ENCODE measurements at places on chromosomes 7 and 10.

DNA sequence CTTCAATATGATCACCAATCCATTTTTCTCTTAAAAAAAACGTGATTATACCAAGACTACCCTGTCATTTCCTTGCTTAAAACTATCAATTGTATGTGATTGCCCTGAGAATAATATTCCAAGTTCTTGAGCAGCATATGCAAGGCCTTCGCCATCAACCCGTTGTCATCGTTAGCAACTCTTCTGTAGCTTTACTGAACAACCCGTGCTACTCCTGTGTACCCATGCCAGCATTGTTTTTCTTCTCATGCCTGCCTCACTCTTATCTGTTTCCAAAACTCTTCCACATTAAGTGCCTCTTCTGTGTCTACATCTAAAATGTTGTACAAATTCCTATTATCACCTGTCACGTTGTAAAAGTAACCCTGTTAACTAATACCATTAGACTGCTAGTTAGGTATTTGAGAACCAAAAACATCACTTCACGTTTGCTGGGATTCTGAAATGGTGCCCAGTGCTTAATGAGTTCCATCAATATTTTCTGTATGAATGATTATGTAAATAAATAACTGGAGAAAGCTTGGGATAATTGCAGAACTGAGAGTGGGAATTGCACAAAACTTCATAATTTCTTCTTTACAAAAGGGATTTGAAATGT is 10.5 kb downstream of the CAV2 start:
- DNase-seq, result no peak

- no peak for DNase-seq
Observed at GRCh38 chr10:4355350-4355749, 470.7 kb upstream of the AKR1E2 start.

DNA sequence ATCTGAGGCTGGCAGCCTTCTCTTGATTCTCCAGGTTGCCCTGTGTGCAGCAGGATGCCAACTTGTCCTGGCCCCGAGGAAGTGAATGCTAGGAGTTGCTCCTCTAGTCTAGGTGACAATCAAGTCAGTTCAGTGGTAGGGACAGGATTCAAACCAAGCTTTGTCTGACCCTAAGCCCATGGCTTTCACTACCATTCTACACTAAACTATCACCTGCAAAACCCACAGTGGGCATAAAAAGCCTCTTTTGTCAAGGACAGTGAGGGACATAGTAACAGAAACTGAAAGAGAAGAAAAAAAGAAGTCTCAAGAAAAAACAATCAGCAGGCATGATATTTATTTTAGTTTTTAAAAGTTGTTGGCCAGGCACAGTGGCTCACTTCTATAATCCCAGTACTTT is 33.5 kb downstream of the KCNMA1 start:
- DNase-seq, result no peak

DNA sequence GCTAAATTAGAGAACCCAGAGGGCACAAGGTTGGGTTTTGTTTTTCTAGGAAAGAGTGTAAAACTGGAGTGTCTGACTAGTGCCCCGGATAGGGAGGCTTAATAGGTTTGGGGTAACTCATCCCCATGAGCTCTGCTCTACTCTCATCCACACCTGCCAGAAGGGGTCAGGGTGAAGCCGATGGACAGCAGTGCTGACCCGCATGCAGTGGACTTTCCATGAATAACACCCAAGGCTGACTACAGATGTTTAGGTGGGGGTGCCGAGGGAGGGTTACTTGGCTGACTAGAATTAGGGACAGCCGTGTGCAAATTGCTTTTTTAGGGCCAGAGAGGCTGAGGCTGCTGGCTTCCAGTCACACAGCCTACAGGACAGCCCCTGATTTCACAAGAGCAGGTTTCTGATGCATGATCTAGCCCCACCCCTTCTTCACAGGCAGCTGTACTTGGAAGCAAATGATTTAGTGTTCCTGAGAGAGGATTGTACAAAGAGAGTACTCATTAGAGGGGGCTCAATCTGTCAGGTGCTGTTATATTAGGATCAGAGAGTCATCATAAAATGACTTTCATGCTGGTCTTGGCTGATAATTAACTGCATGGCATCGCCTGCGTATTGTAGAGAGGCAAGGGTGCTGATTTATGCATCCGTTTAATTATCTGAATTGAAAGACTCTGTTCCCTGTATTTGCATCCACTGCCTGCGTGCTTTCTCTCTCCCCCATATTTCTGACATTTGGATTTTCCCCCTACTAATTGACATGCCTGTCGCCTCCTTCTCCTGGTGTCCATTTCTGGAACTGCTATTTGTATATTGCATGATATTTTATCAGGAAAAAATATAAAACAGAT is 9.5 kb downstream of the INHBA start:
- DNase-seq, result peak; percentile 62

- no peak for DNase-seq
Observed at GRCh38 chr7:97871659-97872024, 566 bp downstream of the ASNS start.

GRCh38 chr10:13183625-13184024 is 22.3 kb downstream of the MCM10 start:
- DNase-seq, result no peak

DNA sequence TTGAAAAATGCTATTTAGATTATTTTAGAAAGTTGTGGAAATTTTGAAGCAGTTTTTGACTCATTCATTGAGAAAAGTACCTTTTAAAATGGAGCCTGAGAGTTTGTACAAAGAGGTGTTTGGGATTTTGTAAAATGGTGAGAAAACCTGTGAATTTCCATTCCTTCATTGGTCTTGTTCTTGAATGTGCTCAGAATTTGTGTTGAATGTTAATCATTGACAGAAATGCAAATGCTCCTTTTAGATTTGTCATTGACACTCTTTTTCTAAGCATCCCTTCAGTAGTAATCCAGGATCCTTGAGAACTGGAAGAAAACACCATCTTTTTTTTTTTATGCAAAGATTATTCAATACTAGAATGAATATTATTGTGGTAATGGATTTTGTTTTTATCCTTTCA is 74.8 kb downstream of the LCOR start:
- no peak for DNase-seq

GRCh38 chr10:97673736-97674525 is 13.1 kb downstream of the AVPI1 start:
- DNase-seq, result peak; percentile 2

- no peak for DNase-seq
Observed at GRCh38 chr7:143882604-143883078, 19.3 kb downstream of the TCAF1 start.

DNA sequence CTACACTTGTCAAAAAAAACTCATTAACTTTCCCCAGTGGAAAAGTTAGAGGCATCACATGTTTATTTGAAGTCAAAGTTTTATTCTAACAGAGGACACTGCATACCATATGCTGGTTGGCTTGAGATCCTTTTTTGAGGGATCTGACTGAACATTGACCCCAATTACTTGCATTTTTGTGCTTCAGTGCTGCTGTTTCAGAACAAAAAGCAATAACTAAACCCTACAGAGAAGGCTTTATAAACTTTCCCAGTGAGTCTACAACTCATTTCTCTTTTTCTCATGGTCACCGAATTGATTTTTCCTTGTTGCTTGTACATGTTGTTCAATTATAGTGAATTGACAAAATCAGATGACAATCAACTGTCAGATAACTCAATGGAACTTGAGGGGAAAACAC is 69.3 kb upstream of the PHYHIPL start:
- DNase-seq, result no peak

DNA sequence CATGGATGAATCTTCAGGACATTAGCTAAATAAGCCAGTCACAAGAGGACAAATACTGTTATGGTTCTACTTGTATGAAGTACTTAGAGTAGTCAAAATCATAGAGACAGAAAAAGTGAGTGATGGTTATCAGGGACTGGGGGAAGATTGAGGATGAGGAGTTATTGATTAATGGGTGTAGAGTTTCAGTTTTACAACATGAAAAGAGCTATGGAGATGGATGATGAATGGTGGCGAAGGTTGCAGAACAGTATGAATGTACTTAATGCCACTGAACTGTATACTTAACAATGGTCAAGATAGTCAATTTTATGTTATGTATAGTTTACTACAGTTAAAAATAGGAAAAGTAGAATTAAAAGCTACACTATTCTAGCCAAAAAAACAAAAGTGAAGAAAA is 7.8 kb downstream of the STK31 start:
- DNase-seq, result no peak

GRCh38 chr7:140745266-140746058 is 49.0 kb downstream of the NDUFB2 start:
- no peak for DNase-seq

DNA sequence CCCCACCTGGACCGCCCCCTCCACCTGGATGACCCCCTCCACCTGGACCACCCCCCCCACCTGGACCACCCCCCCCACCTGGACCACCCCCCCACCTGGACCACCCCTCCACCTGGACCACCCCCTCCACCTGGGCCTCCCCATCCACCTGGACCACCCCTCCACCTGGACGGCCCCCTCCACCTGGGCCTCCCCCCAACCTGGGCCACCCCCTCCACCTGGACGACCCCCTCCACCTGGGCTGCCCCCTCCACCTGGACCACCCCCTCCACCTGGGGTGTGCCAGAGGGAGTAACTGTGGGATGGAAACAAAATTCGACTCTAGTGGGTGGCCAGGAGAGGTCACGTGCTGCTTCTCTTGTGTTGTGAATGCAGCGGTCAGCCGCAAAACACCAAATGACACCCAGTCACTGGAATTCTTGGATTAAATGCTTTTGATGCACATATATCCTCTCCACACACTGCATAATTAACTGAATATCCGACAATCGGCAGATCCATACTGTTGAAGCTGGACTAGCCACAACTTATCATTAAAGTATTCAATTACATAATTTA is 316.7 kb downstream of the PTPRN2 start:
- DNase-seq, result no peak

All from AML-193 (cell line).